ENCODE measurements at places on chromosomes 3 and 15.

DNA sequence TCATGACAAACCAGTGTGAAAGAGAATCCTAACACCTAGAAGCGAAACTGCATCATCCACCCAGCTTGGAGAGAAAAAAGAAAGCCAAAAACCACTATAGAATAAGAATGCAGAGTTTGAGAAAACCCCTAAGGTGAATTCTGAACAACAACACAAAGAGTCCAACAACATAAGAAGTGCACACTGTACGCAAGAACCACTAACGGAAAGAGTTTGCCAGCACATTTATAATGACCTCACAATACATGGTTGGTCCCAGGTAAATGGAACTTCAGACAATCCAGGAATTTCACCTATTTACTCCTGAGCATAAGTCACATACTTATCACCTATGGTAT, 128.3 kb upstream of the BHLHE40 start:
- DNase-seq: no peak

GRCh38 chr3:114081037-114081436, 24.5 kb downstream of the QTRT2 start:
- DNase-seq: no peak

DNA sequence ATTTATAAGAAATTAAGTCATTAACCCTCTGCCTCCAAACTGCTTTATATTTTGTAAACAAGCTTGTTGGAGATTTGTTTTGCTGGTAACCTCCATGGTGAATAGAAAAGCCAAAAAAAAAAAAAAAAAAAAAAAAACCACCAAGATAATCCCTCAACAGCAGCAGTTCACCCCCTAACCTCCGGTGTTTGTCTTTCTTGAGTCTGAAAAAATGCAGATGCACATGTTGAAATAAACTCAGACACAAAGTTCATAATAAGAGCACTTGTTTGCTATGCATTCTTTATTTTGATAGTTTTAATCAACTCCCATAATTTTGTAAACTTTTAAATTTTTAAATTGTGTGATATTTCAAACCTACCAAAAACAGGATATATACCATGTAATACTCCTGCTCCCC, 1.8 kb upstream of the PLCH1 start:
- DNase-seq: no peak

GRCh38 chr15:55515491-55515890, 7.5 kb upstream of the DNAAF4 start:
- DNase-seq: no peak

DNA sequence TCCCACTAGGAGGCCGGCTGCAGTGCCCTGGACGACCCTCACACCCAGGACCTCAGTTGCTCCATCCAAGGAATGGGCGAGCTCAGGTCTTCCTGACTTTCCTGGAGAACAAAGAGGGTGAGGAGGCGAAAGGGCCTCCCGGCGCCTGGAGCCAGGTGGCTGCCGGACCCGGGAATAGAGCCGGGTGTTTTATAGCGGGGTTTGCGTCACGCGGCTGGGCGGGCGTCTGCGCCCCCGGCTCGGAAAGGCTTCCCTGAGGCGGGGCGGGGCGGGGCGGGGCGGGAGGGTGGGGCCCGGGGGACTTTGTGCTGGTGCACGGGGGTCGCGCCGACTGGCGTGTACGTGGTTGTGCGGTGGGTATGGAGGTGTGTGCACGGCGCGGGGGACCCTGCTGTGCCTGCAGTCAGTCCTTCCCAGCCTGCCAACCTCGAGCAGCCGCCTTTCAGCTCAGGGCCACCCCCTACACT, 4.6 kb upstream of the PRKCD start:
- DNase-seq: no peak

DNA sequence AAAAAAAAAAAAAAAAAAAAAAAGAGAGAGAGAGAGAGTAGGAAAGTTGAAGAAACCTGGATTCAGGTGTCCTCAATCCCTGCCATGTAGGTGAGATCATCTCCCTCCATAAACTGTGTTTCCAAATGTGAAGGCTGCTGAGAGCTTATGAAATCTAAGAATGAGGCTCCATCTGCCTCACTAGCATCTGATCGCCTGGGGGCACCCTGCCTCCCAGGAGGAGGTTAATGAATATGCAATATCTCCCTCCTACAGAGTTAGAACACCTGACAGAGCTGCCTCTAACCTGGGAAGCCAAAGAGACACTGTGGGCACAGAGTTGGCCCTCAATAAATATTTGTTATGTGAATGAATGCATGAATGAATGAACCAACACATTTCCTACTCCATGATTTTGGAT, 23.8 kb upstream of the ZNF148 start:
- DNase-seq: no peak

DNA sequence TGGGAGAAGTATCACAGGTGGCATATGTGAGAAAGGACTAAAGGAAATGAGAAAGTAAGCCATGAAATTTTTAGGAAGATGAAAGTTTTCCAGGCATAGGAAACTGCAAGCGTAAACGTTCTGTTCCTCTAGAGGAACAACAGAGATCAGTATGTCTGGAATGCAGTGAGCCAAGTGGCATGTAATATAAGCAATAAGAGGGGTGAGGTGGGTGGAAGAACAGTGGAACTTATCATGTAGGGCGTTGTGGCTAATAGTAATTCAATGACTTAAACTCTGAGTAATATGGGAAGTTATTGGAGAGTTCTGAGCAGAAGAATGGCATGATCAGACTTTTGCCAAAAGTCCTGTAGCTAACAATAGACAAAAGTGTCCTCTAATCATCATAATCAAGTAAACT, 902.9 kb downstream of the EPHA3 start:
- DNase-seq: no peak
